ENCODE measurements at places on chromosomes 2 and 18.

GRCh38 chr18:46046126-46046525 is 25.9 kb downstream of the PSTPIP2 start:
- H3K27ac ChIP-seq = no peak overlapping the region
- H3K4me1 ChIP-seq = peaks cover 15% of the 10 kb centered on the region
- H3K4me3 ChIP-seq = no peak overlapping the region
- DNase-seq = no peak

DNA sequence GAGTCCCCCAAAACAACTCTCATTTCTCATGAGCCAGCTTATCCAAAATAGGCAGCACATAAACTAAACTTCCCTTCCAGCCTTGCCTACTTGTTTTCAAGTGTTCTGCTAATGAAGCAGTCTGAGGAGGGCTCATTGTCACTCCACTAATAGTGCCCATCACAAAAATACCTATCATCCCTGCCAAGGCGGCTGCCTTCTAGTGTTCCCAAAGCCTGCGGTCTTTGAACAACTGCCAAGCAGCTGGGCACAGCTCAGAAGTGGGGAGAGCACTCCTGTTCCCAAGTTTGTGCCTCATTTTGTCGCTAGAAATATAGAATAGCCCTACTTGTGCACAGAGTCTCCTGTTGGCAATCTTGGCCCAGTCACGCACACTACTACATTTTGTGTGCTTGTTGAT is 50.3 kb downstream of the DTNA start:
- no peaks in the 10 kb centered on the region for H3K4me1 ChIP-seq
- H3K27me3 ChIP-seq = no peaks in the 10 kb centered on the region
- H3K4me3 ChIP-seq = no peak overlapping the region
- H3K36me3 ChIP-seq = no peaks in the 10 kb centered on the region
- no peak overlapping the region for H3K27ac ChIP-seq
- no peak for DNase-seq

DNA sequence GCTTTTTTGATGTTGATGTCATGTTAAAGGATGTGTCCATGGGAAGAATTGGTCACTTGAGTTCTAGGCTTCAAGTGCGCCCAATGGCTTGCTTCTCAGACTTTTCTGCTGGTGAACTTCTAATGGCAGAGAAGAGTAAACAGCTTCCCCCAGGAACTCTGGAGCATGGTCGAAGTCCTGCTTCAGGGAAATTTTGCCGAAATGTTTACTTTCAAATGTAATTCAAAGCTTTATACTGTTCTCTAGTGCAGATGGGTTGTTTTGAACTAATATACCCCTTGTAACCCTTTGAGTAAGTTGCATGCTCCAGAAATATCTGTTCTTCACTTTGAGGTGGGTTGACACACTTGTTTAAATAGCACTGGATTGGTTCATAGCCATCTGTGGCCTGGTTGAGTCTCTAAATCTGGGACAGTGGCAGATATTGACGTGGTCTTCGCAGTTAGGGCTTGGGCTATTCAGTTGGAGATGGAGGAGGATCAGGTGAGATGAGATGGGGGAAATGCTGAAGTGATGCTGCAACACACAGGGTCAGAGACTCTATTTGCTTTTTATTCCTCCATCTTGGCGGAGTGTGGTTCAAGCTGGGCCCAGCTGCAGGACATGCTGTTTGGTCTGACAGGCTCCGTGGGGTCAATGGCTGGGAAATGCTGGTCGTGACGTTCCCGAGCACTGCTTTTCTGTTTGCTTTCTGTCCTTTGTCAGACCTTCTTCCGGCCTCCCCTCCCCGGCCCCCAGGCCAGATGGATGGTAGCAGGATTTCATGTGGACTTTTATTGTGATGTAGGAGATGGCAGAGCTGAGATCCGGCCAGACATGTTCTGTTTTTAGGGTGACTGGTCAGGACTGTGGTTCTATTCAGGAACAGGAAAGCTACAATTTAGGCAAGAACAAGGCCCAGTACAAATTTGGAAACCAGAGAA is 35.9 kb downstream of the MYO1B start:
- no peaks in the 10 kb centered on the region for H3K27me3 ChIP-seq
- no peaks in the 10 kb centered on the region for H3K4me1 ChIP-seq
- H3K4me3 ChIP-seq = no peak overlapping the region
- DNase-seq = no peak

- no peak overlapping the region for H3K4me3 ChIP-seq
- no peaks in the 10 kb centered on the region for H3K4me1 ChIP-seq
- H3K36me3 ChIP-seq = no peaks in the 10 kb centered on the region
Measured at GRCh38 chr2:160060297-160060696, 2.1 kb downstream of the PLA2R1 start.

GRCh38 chr2:38092196-38092902 is 16.4 kb upstream of the CYP1B1 start:
- no peak for DNase-seq
- no peaks in the 10 kb centered on the region for H3K27me3 ChIP-seq
- no peaks in the 10 kb centered on the region for H3K4me1 ChIP-seq
- no peak overlapping the region for H3K27ac ChIP-seq
- no peaks in the 10 kb centered on the region for H3K36me3 ChIP-seq
- no peak overlapping the region for H3K4me3 ChIP-seq

DNA sequence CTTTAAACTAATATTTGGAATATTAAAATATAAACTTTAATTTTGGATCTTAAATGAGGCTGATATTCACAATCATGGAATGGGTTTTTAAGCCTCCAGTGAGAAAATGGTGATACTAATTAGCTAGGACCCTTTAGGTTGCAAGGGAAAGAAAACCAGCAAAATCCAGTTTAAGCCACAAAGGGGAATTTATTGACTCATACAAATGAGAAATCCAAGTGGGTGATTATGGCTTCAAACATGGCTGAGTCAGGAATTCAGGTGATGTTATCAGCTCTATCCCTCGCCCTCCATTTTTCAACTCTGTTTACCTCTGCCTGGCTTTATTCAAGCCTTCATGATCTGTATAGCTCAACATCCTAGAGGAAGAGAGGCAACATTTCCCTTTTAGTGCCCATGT is 75.3 kb upstream of the DLX2 start:
- no peaks in the 10 kb centered on the region for H3K36me3 ChIP-seq
- no peaks in the 10 kb centered on the region for H3K27me3 ChIP-seq
- H3K4me1 ChIP-seq = peaks cover 10% of the 10 kb centered on the region
- no peak overlapping the region for H3K27ac ChIP-seq
- H3K4me3 ChIP-seq = no peak overlapping the region

DNA sequence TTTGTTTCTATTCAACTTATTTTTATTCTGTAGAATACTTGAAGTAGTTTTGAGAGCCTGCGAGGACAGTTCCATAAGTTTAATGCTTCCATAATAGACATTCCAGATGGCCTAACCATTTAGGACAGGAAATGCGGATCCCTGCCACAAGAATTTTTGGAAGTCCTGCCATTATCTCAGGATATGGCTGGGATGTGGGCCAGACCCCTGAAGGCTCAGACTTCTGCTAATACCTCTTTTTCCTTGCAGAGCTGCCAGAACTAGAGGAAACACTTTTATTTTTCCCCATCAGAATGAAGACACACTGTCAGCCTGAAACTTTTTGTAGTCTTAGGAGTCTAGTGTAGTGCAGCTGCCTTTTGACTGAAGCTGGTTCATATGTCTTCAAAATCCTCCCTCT is 806.5 kb downstream of the TDRD15 start:
- no peak for DNase-seq
- no peaks in the 10 kb centered on the region for H3K27me3 ChIP-seq
- H3K27ac ChIP-seq = no peak overlapping the region
- no peak overlapping the region for H3K4me3 ChIP-seq
- H3K4me1 ChIP-seq = no peaks in the 10 kb centered on the region
- no peaks in the 10 kb centered on the region for H3K36me3 ChIP-seq

GRCh38 chr18:54957296-54957832 is 1.9 kb downstream of the CCDC68 start:
- H3K27me3 ChIP-seq = peaks cover 2% of the 10 kb centered on the region
- no peak overlapping the region for H3K4me3 ChIP-seq
- no peak overlapping the region for H3K27ac ChIP-seq
- no peaks in the 10 kb centered on the region for H3K36me3 ChIP-seq
- DNase-seq = no peak
- H3K4me1 ChIP-seq = no peaks in the 10 kb centered on the region

GRCh38 chr2:132891498-132891897 is 221.5 kb upstream of the LYPD1 start:
- no peak overlapping the region for H3K27ac ChIP-seq
- H3K4me1 ChIP-seq = no peaks in the 10 kb centered on the region
- no peaks in the 10 kb centered on the region for H3K27me3 ChIP-seq
- H3K4me3 ChIP-seq = no peak overlapping the region
- H3K36me3 ChIP-seq = no peaks in the 10 kb centered on the region

DNA sequence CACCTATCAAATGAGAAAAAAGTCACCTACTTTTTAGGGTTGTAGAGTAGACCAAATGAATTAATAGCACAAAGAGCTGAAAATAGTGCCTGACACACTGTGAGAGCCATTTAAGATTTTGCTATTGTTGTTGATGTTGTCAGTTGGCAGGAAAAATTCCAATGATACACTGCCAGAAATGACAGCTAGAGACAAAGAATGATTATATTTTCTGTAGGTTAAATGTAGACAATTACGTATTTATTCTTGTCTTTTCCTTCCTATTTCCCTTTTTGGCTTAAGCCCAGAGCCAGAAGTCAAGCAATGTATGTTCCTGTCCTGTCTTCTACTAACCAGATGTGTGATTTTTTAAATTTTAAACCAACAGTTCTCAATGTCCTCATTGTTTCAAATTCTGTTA is 17.2 kb downstream of the NRXN1 start:
- H3K4me3 ChIP-seq = no peak overlapping the region
- no peaks in the 10 kb centered on the region for H3K27me3 ChIP-seq
- H3K27ac ChIP-seq = no peak overlapping the region
- no peaks in the 10 kb centered on the region for H3K36me3 ChIP-seq

GRCh38 chr2:108835040-108835439 is 48.5 kb downstream of the CCDC138 start:
- no peak overlapping the region for H3K4me3 ChIP-seq
- H3K27ac ChIP-seq = no peak overlapping the region
- no peaks in the 10 kb centered on the region for H3K27me3 ChIP-seq
- no peaks in the 10 kb centered on the region for H3K36me3 ChIP-seq
- H3K4me1 ChIP-seq = peaks cover 4% of the 10 kb centered on the region
- no peak for DNase-seq

DNA sequence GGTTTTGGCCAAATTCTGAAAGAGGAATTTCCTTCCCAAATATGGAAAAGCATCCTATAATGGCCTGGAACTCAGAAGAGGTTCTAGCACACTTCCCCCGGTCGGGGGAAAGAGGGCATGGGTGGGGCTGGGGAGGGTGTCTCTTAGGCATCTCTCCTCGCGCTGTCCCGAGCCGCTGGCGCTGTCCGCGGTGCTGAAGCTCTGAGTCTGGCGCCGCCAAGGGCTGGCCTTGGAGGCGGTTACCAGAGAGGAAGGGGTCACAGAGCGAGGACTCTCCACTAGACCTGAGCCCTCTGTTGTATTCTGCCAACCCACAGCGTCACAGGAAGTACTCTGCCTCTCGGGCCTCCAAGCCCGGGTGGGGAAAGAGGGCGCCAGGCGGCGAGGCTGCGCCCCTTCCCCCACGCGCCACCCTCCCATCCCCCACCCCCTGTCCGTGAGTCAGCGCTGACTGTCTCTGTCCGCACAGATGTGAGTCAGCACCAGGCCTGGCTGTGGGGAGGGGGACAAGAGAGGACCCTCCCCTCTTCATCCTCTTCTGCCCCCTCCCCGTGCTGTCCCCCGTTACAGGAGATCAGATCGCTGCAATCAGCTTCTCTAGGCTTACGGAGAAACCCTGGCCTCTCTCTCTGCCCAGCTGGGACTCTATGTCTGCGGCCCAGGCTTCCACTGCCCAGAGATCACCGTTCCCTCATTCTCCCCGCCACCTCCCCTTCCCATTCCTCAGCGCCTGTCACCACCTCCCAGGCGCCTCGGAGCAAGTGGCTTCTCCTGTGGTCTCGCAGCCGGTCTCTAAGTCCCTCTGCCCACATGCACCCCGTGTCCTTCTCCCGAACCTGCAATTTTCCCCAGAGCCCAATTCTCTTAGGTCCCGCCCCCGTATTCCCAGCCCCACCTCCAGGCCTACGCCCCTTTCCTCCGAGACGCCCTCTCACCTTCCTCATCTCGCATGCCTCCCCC is 779 bp downstream of the PTPRN start:
- H3K27me3 ChIP-seq = peaks cover 2% of the 10 kb centered on the region
- no peak overlapping the region for H3K27ac ChIP-seq
- no peak overlapping the region for H3K4me3 ChIP-seq
- no peaks in the 10 kb centered on the region for H3K36me3 ChIP-seq

- H3K4me3 ChIP-seq = no peak overlapping the region
- DNase-seq = no peak
- no peaks in the 10 kb centered on the region for H3K27me3 ChIP-seq
- no peak overlapping the region for H3K27ac ChIP-seq
Measured at GRCh38 chr18:28267878-28268625, 91.1 kb upstream of the CDH2 start.

DNA sequence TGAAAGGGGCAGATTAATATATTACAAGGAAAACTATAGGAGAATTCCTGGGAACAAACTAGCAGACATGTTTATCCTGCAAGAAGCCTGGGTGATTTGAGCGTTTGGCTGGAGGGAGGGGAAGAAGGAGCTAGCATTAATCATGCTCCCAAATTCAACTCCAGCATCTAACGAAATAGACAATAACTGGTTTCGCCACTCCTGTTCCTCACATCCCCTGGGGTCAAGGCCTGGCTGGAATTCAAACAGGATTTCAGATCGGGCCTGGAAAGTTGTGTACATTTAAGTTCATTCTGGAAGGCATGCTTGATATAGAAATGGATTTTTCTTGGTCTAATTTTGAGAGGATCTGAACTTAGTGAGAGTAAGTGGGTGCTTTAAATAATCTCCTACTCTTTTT is 126.1 kb upstream of the CTAGE1 start:
- no peaks in the 10 kb centered on the region for H3K36me3 ChIP-seq
- no peaks in the 10 kb centered on the region for H3K27me3 ChIP-seq
- DNase-seq = no peak
- H3K4me3 ChIP-seq = no peak overlapping the region
- no peaks in the 10 kb centered on the region for H3K4me1 ChIP-seq

- no peaks in the 10 kb centered on the region for H3K4me1 ChIP-seq
- H3K27me3 ChIP-seq = no peaks in the 10 kb centered on the region
- H3K36me3 ChIP-seq = no peaks in the 10 kb centered on the region
- no peak overlapping the region for H3K27ac ChIP-seq
- H3K4me3 ChIP-seq = no peak overlapping the region
- no peak for DNase-seq
Measured at GRCh38 chr18:28715206-28715605, 538.3 kb upstream of the CDH2 start.

GRCh38 chr2:144694456-144694855 is 174.5 kb upstream of the ZEB2 start:
- no peak overlapping the region for H3K27ac ChIP-seq
- no peaks in the 10 kb centered on the region for H3K27me3 ChIP-seq
- DNase-seq = no peak
- H3K36me3 ChIP-seq = no peaks in the 10 kb centered on the region
